Activated CD4-positive, alpha-beta T cell treated with anti-CD3 and anti-CD28 coated beads, Interleukin-2, Interleukin-6, amounts not matched to agents 100 ng/mL and 50 ng/mL, durations not matched to agents 16 hours and 8 hours (primary cell): ENCODE measurements at places on chromosomes 1 and 21.

- DNase-seq = no peak
These were observed 32.5 kb upstream of the SARS1 start for GRCh38 chr1:109181085-109181806.

DNA sequence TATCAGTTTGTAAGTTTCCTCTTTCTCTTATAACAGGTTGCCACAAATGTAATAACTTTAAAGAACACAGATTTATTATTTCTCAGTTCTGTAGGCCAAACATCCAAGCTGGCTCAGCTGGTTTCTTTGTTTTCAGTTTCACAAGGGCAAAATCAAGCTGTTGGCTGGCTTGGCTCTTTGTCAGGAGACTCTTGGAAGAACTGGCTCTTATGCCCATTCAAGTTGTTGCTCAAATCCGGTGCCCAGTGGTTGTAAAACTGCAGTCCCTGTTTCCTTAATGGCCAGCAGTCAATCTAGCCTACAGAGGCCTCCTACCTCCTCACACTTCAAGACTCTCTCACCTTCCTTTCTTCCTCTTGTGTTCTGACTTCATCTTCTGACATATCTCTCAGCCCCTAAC is 1171.0 kb downstream of the MRPL39 start:
- DNase-seq = no peak

DNA sequence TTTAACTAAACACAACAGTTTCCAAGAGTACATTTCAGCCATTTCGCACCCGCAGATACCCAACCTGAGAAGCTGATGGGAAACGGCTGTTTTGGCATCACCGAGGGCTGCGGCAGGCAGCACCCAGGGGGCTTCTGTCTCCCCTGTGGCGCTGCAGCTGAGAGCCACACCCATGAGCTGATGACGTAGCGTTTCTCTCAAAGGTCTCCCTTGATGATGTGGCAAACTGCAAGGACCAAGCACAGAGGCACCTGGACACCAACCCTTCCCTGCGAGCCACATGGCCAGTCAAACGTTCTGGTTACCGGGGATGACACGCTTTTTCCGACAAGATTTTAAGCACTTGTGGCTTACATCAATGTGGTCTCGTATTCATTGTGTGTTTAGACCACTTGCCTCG is 150.8 kb upstream of the ERG start:
- DNase-seq = no peak

DNA sequence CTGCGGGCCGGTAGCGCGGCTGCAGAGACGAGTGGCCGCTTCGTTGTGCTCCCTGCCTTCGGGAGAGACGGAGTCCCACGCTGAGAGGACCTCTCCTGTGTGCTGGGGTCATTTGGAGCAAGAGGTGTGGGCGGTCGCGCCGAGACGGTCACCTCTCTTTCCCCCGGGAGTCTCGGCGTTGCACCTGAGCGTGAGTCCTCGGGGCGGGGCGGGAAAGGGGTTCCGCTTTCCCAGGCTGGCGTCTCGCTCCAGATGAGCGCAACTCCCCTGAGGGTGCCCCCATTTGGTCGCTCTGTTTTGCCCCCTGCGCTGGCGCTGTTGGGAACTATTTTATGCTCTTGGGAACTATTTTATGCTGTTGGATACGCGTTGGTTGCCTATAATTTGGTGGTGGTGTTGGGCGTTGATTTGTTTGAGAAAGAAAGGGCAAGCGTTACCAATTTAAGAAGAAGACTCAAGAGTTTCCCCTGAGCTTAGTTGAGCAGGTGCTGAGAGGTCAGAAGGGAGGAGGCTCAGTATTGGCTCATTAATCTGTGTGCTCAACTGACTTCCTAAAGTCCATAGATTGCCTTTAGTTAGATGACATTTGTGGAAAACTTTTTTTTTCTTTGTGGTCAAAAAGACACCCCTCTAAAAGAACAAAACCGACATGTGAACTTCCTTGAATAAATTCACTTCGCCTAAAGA is 683 bp downstream of the LRRC8B start:
- peak; percentile 35 for DNase-seq

- no peak for DNase-seq
These were observed 299.4 kb downstream of the LRRIQ3 start for GRCh38 chr1:73898540-73898939.

DNA sequence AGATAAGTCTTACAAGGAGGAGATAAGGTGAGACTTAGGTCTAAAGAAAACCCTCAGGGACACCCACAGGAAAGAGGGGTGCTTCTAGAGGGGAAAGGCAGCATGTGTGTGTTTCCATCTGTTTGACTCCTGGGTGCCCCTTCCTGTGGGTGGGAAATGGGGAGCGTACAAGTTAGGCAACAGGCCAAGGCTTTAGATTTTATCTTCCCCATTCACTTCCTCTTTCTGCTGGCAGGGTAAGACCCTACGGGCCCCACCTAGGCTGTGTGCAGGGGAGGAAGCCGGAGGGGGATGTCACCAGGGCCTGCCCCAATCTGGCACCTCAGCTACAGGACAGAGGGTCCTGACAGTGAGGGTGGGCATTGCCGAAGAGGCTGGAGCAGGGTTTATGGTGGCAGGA is 2.5 kb upstream of the OLIG1 start:
- no peak for DNase-seq

GRCh38 chr1:169483500-169483966 is 2.2 kb downstream of the SLC19A2 start:
- DNase-seq = no peak

GRCh38 chr21:14956807-14957206 is 108.0 kb downstream of the NRIP1 start:
- DNase-seq = no peak

DNA sequence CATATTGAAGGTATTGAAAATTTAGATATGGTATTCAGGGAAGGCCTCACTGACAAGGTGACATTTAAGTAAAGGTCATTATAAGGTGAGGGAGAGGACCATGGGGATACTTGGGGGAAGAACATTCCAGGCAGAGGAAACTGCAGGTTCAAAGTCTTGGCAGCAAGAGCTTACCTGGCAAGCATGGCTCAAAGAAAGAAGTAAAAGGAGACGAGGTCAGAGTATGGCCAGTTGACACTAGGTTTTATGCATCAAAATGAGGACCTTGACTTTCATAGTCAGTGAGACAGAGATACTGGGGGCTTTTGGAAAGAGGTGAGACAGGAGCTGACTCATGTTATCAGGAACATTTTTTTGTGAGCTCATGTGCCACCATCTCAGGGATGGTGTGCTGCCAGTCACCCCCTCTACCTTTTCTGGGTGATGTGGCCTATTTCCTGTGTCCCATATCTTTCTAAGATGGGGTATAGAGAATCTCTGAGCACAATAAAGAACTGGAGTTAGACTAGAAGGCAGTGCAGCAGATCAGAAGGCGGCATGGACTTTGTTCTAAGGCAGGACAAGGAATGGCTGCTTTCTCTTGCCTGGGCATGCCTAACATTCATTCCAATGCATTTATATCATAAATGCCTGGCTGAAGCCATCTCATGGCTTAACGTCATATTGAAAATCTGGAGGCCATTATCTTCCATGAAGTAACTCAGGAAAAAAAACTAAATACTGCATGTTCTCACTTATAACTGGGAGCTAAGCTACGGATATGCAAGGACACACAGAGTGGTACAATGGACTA is 406.7 kb downstream of the NTNG1 start:
- DNase-seq = no peak

GRCh38 chr1:17792421-17792820 is 37.3 kb downstream of the ACTL8 start:
- no peak for DNase-seq

- no peak for DNase-seq
These were observed 17.8 kb downstream of the GNG12 start for GRCh38 chr1:67815303-67816094.
